Gastroesophageal sphincter (tissue), 4 donors: ENCODE measurements at places on chromosomes 12 and 14. TPM values are rescaled to one million over a fixed set of nuclear protein-coding genes. Genes with fewer than 3 reads are reported as not detected.

DNA sequence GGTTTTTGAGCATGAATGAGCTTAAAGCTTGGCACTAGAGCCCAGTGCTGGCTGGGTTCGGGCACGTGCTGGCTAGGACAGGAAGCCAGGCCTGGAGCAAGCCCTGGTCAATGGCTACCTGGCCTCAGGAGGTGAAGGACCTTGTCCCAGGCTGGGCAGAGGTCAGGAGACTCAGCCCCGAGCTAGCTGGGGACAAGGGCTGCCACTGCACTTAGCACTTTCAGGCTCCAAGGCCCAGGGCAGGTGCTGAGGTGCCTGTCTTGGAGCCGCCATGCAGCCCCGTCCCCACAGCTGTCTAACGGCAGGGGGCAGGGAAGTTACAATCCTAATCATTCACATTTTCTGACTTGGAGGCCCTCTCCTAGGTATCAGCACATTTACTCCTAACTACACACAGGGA, 4.3 kb upstream of the AQP6 start:
- H3K36me3 ChIP-seq, result no peaks in the 10 kb centered on the region
- peaks cover 30% of the 10 kb centered on the region for H3K27me3 ChIP-seq
- no peak overlapping the region for H3K4me3 ChIP-seq
- no peak for ATAC-seq
- H3K4me1 ChIP-seq, result peaks cover 13% of the 10 kb centered on the region

DNA sequence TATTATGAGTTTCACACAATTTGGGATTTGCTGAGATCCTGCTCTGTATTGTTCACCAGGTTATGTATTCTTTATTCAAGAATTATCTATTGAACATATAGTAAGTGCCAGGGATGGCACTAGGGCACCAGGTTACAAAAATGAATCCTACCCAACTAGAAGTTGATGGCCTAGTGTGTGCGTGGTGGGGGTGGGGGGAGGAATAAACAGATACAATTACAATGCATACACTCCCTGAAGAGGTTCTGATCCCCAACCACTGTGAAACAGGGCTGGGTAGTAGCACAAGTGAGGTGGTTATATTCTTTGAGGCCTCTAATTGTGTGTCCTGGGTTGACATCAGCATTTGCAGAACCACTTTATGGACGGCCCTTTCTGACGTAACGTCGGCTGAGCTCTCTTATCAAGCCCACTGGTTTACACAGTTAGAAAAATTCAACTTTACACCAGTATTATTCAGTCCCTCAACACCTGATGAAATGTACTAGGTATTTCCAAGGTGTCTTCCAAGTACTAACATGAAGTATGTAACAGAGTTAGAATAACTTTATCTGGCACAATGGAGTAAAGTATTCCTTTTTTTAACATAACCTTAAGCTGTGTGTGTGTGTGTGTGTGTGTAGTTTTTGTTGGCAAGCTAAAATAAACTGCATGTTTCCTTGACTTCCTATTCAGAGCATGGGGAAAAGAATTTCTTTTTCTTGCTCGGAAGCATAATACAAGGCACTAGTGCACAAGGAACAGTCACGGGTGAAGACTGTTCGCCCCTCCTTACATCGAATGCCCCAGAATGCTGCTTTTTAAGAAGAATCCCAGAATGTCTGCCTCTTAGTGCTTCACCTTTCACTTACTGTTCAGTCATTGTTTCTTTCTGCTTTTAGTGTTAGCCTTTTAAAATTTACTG, 8.1 kb upstream of the GLRX5 start:
- H3K27ac ChIP-seq, result peak overlapping the region; percentile 78
- no peak overlapping the region for H3K4me3 ChIP-seq

DNA sequence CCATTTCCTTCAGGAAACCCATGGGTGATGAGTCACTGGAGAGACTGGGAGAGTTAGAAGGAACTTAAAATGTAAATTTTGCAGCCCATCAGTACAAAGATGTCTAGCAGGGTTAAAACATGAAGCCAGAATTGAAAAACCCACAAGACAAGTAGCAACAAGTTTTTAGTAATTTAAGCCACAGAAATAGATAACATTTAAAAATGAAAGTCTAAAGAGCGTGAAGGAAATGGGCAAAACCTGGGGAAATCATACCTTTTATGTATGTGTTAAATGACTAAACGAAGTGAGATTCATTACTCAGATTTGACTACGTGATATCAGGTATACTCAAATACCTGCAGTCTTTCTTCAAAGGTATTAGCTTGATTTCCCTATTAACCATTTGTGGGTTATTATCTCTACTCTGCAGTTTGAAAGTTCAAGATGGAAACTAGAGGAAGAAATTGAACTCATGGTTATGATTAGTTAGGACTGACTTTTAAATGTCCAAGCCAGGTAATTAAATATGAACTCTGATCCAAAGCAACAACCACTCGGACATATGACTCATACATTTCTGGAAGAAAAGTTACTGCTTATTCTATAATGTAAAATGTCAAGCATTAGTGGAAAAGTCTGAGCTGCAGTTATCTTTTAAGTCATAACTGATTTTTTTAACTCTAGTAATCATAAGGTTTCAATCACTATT, 84.1 kb downstream of the ITPR2 start:
- no peaks in the 10 kb centered on the region for H3K36me3 ChIP-seq
- H3K27me3 ChIP-seq, result no peaks in the 10 kb centered on the region
- H3K4me1 ChIP-seq, result peaks cover 8% of the 10 kb centered on the region
- no peak overlapping the region for H3K27ac ChIP-seq

DNA sequence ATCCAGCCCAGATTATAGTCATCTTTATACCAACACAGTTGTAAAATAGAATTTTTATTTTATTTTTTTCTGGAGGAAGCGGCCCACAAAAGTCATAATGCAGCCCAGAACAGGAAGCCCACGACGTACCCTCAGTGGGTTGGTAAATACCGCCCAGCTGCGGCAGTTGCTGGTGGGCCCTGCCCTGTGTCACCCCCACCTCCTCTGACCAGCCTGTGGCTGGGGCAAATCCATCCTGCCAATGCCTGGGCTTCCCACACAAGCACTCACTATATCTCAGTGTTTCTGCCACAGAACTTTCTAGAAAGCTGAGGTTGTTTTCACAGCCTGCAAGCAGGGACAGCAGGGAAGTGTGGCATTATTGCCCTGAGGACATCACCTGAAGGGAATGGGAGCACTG, 171.4 kb upstream of the GSC start:
- no peak for ATAC-seq
- H3K27ac ChIP-seq, result no peak overlapping the region
- H3K4me1 ChIP-seq, result no peaks in the 10 kb centered on the region
- H3K27me3 ChIP-seq, result no peaks in the 10 kb centered on the region
- H3K36me3 ChIP-seq, result no peaks in the 10 kb centered on the region

- no peak for ATAC-seq
- H3K4me3 ChIP-seq, result no peak overlapping the region
- H3K27me3 ChIP-seq, result no peaks in the 10 kb centered on the region
- H3K27ac ChIP-seq, result no peak overlapping the region
- H3K36me3 ChIP-seq, result no peaks in the 10 kb centered on the region
- no peaks in the 10 kb centered on the region for H3K4me1 ChIP-seq
These were observed 180.9 kb downstream of the NTF3 start for GRCh38 chr12:5612556-5613410.

DNA sequence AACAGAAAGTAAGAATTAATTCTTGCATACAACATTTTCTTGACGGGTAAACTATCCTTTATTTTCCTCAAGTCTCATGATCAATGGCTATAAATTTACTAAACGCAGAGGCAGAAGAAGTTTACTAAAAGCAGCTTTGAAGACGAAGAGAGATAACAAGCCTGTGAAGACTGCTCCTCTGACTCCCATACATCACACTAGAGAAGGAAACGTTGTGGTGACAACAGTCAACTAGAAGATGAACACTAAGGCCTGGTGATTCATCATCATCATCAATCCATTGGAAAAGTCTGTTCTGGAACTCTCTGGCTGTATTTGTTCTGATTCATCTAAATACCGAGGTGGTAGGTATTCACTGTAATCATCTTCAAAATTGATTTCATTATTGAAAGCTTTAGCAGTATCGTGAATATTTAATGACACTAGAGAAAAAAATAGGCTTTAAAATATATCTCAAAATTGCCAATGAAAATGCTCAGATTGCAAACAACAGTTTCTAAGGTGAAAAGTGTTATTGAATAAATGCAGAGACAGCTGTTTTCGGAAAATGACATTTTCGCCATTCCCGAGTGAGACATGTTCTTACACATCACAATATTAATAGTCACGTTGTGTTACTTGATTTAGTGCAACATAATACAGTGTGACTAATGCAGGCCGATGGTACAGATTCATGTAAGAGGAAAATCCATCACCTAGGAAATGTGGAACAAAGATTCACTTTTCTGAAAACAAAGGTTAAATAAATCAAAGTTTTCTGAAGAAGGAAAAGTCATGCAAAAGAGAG, 260.5 kb downstream of the C12orf50 start:
- no peak overlapping the region for H3K27ac ChIP-seq
- no peaks in the 10 kb centered on the region for H3K27me3 ChIP-seq
- H3K4me1 ChIP-seq, result no peaks in the 10 kb centered on the region
- no peak overlapping the region for H3K4me3 ChIP-seq

SLCO1B1 gene
- total RNA-seq, result not detected

DNA sequence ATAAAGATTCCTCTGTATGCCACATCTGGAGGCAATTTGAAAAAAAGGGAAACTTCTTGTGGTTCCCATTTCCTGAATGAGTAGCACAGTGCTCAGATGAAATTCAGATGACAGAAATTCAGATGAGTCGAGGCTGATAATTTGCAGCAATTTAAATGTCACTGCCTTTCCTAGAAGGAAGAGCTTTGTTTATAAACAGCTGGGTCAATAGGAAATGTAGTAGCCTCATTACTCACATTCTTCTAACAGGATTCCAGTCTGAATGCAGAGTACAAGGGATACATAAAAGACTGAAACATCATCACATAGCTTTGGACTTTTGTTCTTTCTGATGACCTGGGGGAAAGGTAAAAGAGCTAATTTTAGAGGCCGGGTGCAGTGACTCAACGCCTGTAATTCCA, 11.3 kb upstream of the DACT1 start:
- no peak for ATAC-seq
- no peaks in the 10 kb centered on the region for H3K4me1 ChIP-seq
- H3K27ac ChIP-seq, result no peak overlapping the region
- H3K27me3 ChIP-seq, result peaks cover 3% of the 10 kb centered on the region
- no peak overlapping the region for H3K4me3 ChIP-seq

DNA sequence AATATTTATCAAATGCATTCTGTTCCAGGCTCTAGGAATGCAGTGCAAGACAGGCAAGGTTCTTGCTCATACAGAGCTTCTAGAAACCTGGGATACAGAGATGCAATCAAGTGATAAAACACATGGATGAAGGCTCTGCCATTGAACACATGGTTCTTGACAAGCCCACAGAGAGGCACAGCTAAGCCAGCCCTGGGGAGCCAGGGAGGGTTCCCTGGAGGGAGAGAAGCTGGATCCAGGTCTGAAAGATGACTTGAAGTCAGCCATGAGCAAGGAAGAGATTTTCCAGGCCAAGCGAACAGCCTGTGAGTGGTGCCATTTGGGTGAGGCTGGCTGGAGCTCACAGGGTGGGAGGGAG, 66.2 kb downstream of the IRF2BPL start:
- no peaks in the 10 kb centered on the region for H3K36me3 ChIP-seq
- H3K4me1 ChIP-seq, result no peaks in the 10 kb centered on the region
- no peak for ATAC-seq
- no peaks in the 10 kb centered on the region for H3K27me3 ChIP-seq
- peak overlapping the region; percentile 93 for H3K27ac ChIP-seq
- H3K4me3 ChIP-seq, result peak overlapping the region; percentile 22

GRCh38 chr14:92968291-92969020, 45.5 kb downstream of the CHGA start:
- no peak overlapping the region for H3K27ac ChIP-seq
- H3K4me3 ChIP-seq, result no peak overlapping the region
- H3K4me1 ChIP-seq, result peaks cover 9% of the 10 kb centered on the region
- ATAC-seq, result no peak
- no peaks in the 10 kb centered on the region for H3K27me3 ChIP-seq

GRCh38 chr14:100872259-100873095, 31.0 kb downstream of the RTL1 start:
- H3K36me3 ChIP-seq, result no peaks in the 10 kb centered on the region
- H3K27ac ChIP-seq, result no peak overlapping the region
- no peak for ATAC-seq
- peaks cover 30% of the 10 kb centered on the region for H3K27me3 ChIP-seq
- H3K4me1 ChIP-seq, result no peaks in the 10 kb centered on the region
- no peak overlapping the region for H3K4me3 ChIP-seq

ZFHX2 gene
- 2.5 TPM for total RNA-seq

FAM181A gene
- total RNA-seq, result not detected

GRCh38 chr12:77600468-77600843, 230.2 kb upstream of the NAV3 start:
- H3K4me1 ChIP-seq, result no peaks in the 10 kb centered on the region
- no peak overlapping the region for H3K4me3 ChIP-seq
- no peaks in the 10 kb centered on the region for H3K27me3 ChIP-seq
- H3K27ac ChIP-seq, result no peak overlapping the region
- no peak for ATAC-seq

- no peak for ATAC-seq
- no peak overlapping the region for H3K27ac ChIP-seq
- H3K27me3 ChIP-seq, result no peaks in the 10 kb centered on the region
- H3K36me3 ChIP-seq, result no peaks in the 10 kb centered on the region
- H3K4me3 ChIP-seq, result no peak overlapping the region
These were observed 141.0 kb downstream of the RASSF9 start for GRCh38 chr12:85695097-85695715.

ALDH1L2 gene
- total RNA-seq, result 6.9 TPM

GRCh38 chr14:82388488-82388887, 854.8 kb upstream of the SEL1L start:
- H3K4me3 ChIP-seq, result no peak overlapping the region
- H3K4me1 ChIP-seq, result peaks cover 5% of the 10 kb centered on the region
- H3K27ac ChIP-seq, result peak overlapping the region; percentile 82
- H3K27me3 ChIP-seq, result no peaks in the 10 kb centered on the region
- no peak for ATAC-seq
- H3K36me3 ChIP-seq, result no peaks in the 10 kb centered on the region

GYS2 gene
- total RNA-seq, result not detected

DNA sequence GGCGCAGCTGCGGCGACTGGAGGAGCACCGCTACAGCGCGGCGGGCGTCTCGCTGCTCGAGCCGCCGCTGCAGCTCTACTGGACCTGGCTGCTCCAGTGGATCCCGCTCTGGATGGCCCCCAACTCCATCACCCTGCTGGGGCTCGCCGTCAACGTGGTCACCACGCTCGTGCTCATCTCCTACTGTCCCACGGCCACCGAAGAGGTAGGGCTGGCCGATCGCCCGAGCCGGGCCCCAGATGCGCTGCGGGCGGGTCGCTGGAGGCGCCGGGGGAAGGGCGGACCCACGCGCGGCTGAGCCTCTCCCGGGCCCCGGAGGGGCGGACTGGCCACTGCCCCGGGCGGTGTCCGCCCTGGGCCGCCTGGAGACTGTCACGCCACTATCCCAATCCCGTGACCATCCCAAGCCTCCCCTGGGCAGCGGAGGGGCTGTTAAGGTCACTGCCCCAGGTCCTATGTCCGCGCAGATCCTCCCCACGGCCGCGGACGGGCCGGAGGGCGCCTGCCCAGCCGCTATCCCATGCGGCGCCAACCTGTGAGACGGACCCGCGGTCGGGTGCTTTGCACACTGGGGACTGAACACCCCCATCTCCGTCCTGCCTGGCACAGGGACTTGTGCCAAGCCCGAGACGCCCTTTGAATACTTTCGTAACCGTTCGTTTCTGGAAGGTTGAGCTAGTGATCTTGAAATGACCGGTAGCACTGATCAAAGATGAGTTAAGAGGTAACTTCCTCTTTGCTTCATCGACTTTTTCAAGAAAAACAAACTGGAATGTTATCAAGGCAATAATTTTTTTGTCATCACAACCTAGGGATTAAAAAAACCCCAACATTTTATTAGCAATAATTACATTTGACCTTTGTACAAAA, 725 bp downstream of the CHPT1 start:
- H3K4me3 ChIP-seq, result peak overlapping the region; percentile 75
- H3K36me3 ChIP-seq, result no peaks in the 10 kb centered on the region
